ENCODE measurements at places on chromosomes 7 and 10.

- no peak for DNase-seq
These were observed 8.3 kb upstream of the PRKAG2 start for GRCh38 chr7:151885202-151885580.

DNA sequence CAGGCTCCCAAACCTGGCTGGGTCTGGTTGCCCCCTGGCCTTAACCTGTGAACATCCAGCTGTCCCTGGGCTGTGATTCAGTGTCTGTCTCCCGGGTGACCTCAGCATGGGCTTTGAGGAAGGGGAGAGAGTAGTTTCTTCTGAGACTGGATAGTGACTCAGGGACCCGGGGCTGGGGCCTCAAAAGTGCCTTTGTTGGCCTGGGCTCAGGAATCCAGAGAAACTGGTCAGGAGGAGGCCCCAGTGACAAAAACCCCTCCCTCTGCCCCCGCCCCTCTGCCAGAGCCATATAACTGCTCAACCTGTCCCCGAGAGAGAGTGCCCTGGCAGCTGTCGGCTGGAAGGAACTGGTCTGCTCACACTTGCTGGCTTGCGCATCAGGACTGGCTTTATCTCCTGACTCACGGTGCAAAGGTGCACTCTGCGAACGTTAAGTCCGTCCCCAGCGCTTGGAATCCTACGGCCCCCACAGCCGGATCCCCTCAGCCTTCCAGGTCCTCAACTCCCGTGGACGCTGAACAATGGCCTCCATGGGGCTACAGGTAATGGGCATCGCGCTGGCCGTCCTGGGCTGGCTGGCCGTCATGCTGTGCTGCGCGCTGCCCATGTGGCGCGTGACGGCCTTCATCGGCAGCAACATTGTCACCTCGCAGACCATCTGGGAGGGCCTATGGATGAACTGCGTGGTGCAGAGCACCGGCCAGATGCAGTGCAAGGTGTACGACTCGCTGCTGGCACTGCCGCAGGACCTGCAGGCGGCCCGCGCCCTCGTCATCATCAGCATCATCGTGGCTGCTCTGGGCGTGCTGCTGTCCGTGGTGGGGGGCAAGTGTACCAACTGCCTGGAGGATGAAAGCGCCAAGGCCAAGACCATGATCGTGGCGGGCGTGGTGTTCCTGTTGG is at the start of gene CLDN4:
Gene CLDN4, plus strand, starts transcription at position 316 of the 903 bp plus-strand sequence. Its CDS starts 206 bp downstream, at position 522.
- no peak for DNase-seq

- DNase-seq: no peak
These were observed 18.2 kb downstream of the COL13A1 start for GRCh38 chr10:69819716-69820506.

DNA sequence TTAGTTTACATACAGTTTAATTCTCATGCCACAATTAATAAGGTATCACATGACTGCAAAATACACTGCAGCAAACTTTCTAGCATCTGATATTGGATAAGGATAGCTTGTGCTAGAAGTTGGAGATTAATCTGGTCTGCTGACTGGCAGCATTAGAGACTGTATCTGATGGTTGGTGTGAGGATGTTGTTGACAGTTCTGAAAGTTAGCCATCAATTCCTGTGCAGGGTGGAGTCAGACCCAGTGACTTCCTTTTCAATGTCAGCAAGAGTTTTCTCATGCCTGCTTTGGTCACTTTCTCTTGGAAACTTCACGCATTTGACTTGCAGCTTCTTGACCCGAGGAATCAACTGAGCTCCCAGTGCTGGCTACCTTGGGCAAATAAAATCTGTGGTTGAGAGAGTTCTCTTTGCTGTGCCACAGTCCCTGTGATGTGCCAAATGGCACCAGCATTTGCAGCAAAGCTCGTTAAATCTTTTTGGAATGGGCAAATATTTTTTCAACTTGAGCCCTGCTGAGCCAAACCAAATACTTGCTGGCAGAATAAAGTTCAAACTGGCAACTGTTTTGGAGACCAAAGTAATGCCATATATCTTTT is 233.0 kb downstream of the TRIL start:
- DNase-seq: no peak

DNA sequence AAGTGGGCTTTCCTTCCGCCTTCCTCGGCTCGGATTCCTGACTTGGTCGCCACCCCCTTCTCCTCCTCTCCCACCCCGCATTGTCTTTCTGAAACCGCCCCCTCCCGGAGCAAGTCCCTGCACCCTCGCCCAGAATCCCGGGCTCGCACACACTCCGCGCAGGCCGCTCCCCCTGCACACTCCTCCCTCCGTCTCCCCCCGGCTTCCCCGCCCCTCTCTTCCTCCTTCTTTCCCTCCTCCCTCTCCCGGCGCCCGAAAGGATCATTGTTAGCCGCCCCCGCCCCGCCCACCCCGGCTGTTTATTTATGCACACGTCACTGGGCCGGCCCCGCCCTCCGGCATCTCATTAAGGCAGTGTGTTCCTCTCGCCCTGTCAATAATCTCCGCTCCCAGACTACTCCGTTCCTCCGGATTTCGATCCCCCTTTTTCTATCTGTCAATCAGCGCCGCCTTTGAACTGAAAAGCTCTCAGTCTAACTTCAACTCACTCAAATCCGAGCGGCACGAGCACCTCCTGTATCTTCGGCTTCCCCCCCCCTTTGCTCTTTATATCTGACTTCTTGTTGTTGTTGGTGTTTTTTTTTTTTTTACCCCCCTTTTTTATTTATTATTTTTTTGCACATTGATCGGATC is at the start of gene TCF7L2:
Gene TCF7L2, plus strand, starts transcription at position 373 of the 633 bp plus-strand sequence. CDS start 510 bp downstream, outside the sequence.
- DNase-seq: peak; percentile 28

DNA sequence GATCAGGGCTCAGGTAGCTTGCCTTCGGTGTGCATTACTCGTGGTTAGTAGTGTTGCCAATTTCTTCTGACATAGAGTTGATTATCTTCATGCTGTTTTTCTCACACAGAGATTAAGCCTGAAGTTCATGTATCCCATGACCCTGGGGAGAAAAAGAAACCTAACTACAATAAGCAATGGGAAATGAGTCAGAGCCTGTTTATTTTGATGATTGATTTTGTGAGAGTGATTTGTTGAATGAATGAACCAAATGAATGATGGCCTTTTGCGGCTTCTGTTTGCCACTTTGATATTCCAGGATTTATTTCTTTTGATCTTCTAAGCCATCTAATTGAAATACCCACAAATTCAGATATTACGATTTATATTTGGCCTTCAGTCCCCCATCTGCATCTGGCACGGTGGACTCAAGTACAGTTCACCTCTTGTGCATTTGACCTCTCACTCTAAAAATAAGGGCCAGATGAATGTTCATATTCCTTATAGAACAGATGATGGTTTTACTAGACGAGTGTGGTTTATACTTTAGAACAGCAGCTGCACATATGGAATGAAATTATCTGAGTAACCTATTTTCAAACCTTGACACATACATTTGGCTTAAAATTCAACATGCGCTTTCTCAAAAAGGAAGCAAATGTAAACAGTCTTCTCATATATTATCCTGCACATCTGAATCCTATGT is 110.7 kb downstream of the PLCE1 start:
- no peak for DNase-seq

DNA sequence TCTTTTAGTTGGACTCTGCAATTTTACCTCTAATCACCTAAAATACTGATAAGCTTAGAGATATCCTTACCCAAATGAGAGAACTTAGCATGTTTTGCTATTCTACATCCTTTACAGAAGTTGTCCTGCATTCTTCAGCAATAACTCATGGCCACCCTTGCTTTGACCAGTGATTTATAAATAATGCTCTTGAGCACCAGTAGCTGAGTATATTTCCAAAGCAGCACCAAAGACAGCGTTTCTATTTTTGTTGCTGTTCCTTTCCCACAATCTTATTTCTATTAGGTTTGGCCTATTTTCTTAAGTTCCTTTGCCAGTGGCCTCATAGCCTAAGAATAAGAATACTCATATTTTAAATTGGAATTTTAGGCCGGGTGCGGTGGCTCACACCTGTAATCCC is 15.0 kb downstream of the ARPC1A start:
- DNase-seq: no peak

GRCh38 chr10:22723783-22724182 is 9.4 kb upstream of the PIP4K2A start:
- no peak for DNase-seq

- no peak for DNase-seq
These were observed 591.6 kb downstream of the SDK1 start for GRCh38 chr7:3892686-3893085.

DNA sequence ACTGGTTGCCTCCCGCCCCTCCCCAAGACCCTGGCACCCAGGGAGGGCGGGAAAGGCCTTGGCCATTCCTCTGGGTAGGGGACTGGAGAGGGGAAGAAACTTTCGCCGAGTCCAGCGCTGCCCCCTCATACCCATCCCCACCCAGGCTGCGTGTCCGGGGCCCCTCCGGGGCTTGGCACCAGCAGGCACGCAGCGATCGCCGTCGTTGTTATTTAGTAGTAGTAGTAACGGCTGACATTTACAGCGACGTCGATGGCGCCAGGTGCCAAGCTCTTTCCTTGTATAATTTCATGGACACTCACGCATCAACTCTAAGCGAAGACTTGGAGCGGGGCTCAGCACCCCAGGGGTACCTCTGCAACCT is 3.3 kb upstream of the PDGFA start:
- no peak for DNase-seq

DNA sequence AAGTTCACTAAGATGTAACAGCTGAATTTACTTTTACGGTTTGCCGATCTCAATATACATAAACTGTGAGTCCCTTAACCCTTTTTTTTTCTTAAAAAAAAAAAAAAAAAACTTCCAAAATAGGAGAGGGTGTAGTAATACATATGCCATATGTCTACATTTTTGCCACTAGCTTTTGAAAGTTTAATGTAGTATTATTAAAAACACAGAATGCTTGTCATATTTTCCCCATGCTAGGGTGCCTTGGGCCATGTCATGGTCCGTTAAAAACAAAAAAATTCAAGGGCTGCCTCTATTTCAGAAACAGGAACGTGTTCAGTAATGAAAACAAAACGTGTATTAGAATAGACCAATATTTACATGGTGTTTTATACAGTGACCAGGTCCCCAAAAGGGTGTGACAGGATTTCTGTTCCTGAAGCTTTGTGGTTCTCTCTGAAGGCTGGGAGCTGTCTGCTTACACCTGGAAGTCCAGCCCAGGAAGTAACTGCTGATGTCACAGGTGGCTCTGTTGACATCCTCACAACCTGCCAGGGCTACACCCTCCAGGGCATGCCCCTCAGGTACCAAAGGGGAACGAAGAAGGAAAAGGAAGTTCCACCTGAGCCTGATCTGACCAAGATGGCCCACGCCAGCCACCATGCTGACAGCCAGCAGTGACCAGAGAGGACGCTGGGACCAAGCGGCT is 79.0 kb downstream of the COBL start:
- DNase-seq: no peak

DNA sequence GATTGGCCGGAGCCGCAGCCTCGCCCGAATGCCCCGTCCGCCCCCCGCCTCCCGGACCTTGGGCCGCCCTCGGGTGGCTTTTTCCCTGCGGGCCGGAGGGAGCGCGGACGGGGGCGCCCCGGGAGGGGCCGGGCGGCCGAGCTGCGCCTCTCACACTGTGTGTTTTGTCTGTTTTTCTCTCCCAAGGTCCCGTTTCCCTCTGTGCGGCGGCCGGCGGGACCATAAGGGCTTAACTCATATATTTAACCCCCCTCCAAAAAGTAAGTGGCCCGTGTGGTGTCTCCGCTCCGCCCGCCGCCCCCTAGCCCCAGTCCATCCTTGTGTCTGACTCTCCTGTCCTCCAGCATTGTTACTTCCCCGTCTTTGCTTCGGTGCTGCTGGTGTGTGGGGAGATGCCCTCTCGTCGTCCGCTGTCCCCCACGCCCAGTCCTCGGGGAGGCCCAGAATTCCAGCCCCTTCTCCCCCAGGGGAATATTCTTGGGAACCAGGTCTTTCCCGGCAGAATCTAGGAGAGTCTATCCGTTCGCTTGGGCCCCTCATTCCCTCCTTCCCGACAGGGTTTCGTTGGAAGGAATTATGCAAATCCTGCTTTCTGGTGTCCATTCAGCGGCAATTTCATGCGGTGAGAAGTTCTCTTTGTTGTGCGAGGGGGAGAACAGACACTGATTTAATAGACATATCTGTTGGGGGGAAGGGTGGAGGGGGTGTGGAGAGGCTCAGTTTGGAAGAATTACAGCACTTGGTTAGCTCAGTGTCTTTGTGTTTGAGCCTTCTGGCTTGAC is 1.3 kb downstream of the LCOR start:
- DNase-seq: no peak

GRCh38 chr7:28871631-28872030 is 86.5 kb downstream of the TRIL start:
- DNase-seq: no peak

DNA sequence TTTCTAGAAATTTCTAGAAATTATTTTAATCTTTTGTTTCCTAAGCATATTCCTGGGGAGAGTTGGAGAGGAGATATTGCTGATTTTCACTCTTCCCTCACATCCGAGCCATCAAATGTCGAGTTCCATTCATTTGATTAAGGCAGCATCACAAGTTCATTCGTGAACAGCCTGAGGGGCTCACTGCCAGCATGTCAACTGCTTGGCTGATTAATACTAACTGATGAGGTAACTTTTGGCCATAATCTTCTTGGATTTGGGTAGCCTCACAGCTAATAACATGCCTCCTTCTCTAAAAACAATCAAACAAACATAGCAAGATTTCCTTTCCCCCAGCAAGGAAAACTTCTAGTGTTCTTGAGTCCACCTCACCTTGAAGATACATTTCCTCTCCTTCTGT is 87.1 kb upstream of the AFAP1L2 start:
- no peak for DNase-seq

DNA sequence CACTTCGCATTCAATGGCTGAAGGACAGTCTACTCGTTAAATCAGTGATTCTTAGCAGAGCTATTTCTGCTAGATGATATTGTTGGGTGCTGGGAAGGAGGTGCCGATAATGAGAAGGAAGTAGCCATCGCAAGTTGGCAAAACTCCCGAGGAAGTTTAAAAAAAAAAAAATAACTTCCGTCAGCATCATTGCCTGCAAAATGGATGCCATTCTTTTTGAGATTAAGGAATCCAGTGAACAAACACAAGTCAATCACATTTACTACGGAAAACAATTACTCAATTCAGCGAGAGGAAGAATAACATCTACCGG is 74.4 kb upstream of the SFMBT2 start:
- no peak for DNase-seq

GRCh38 chr10:104190695-104191094 is 41.5 kb downstream of the CFAP43 start:
- no peak for DNase-seq

DNA sequence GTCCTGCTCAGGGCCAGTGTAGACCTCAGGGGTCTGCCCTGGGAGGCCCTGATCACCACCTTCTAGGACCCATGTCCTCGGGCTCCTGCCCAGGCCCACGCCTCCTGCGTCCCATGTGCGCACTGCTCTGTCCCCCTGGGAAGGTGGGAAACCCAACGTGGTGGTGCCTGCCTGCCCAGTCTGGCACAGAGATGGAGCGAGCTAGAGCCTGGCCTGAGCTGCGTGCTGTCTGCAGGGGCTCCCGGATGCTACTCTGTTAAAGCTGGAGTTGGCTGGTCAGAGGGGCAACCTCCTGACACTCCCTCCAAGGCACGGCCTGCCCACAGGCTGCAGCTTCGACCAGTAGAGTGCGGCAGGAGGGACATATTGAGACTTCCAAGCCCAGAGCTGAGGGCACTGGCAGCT is 171.7 kb downstream of the DNAJB6 start:
- no peak for DNase-seq

DNA sequence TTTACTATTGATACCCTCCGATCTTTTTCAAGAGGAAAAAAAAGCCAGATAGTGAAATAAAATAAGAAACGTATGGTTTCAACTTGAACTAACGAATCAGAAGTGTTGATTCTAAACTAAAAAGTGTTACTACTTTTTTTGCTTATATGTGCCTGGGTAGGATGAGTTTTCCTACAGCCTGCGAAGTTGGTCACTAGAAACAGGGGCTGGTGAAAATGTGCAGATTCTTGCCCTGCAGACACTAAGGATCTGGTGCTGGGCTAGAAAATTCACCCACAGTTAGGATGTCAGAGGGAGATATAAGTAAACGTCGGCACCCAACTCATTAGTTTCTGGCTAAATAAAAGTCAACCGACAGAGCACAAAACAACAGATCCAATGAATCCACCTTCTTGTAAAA is 298.7 kb upstream of the NFE2L3 start:
- DNase-seq: no peak

All from activated CD4-positive, alpha-beta T cell treated with anti-CD3 and anti-CD28 coated beads, Interleukin-2, Interleukin-4, amounts not matched to agents 100 ng/mL and 50 ng/mL, durations not matched to agents 16 hours and 8 hours (primary cell).